ENCODE measurements at places on chromosomes 16 and 17.
A peak's percentile ranks its signal among the peaks of the same experiment; 100 is the strongest.

GRCh38 chr17:78872486-78872885 is 30.5 kb downstream of the CEP295NL start:
- DNase-seq: no peak

DNA sequence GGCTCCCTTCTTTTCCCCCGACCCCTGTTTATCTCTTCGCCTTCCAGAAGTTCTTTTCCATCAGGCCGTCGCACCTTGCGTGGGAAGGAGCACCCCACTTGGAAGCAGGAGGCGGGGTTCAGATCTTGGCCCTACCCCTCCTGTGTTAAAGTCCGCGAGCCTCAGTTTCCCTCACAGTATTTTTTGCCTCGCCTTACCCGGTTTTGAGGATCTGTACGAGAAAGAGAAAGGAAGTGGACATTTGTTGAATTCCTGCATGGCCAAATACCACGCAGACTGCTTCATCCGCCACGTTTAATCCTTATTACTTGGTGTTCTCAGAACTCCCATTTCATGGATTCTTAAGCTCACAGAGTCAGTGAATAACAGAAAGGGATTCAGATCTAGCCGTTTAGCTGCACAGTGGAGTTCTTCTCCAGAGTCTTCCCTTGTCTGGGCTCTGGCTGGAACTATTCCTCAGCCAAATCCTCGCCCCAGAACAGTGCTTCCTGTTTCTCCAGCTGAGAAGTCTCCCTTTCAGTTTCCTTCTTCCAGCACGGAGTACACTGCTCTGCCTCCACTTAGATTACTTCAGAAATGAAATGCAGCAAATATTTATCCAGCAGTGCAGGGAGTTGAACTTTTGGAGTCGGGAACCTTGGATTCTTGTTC is 590 bp downstream of the TMEM219 start:
- DNase-seq: no peak

GRCh38 chr17:74729368-74729767 is 7.7 kb upstream of the RAB37 start:
- no peak for DNase-seq

DNA sequence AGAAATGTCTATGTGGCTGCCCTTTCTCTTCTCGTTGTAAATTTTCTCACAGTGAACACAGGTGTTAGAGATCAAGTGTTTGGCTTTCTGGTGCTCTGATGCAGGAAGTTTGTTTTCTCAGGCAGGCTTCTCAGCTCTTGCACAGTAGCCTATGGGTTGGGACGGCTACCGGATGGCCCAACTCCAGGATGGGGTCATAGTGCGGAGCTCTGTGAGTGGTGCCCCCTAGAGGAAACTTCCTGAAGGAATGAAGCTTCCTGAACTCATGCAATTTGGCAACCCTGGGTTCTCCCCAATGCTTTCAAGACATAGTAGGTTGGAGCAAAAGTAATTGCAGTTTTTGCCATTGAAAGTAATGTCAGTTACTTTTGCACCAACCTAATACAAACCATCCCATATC is 407.5 kb upstream of the HSBP1 start:
- DNase-seq: no peak

DNA sequence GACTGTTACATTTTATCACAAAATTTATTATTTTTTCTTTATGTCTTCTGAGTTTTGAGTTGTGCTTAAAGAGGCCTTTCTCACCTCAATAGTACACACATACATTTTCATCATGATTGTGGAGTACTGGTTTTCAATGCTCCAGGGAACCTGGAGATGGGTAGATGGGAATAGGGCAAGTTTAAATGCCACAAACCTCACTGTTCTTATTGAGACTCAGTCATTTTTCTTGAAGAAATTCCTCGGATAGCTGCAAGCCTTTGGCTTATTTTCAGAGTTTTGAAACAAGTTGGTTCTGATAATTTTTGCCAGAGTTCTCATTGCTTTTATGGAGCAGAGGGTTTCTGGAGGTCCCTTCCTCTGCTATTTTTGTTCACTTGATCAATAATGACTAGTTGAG is 34.9 kb downstream of the EFCAB13 start:
- no peak for DNase-seq

- peak; percentile 85 for DNase-seq
These were observed 36.6 kb upstream of the RGS9 start for GRCh38 chr17:65100316-65101140.

GRCh38 chr17:9386401-9386800 is 189.2 kb downstream of the STX8 start:
- DNase-seq: no peak
